ENCODE measurements at places on chromosomes 13 and 19.

DNA sequence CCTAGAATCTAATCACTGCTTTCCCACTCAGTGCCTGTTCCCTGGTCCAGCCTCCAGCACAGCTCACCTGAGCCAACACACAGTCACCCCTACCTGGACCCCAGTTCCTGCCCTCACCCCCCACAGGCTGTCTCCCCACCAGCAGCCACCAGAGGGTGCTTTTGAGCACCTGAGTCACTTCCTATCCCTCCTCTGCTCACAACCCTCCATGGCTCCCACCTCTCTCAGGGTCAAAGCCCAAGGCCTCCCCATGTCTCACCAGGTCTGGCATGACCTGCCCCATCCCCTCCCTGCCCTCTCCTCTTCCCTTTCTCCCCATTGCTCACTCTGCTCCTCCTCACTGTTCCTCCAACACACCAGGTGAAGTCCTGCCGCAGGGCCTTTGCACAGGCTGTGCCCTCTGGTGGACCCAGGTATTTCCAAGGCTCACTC, 7.1 kb upstream of the DPP9 start:
- DNase-seq: no peak

- no peak for DNase-seq
Measured at GRCh38 chr13:41649659-41650058, 192.3 kb downstream of the RGCC start.

GRCh38 chr13:32415019-32415418, 12.9 kb downstream of the N4BP2L1 start:
- DNase-seq: no peak

- DNase-seq: no peak
Measured at GRCh38 chr13:91544723-91545122, 146.3 kb downstream of the GPC5 start.

GRCh38 chr13:50225193-50226155, 210.2 kb downstream of the KCNRG start:
- DNase-seq: no peak

GRCh38 chr13:38713046-38713445, 26.2 kb downstream of the FREM2 start:
- DNase-seq: no peak

DNA sequence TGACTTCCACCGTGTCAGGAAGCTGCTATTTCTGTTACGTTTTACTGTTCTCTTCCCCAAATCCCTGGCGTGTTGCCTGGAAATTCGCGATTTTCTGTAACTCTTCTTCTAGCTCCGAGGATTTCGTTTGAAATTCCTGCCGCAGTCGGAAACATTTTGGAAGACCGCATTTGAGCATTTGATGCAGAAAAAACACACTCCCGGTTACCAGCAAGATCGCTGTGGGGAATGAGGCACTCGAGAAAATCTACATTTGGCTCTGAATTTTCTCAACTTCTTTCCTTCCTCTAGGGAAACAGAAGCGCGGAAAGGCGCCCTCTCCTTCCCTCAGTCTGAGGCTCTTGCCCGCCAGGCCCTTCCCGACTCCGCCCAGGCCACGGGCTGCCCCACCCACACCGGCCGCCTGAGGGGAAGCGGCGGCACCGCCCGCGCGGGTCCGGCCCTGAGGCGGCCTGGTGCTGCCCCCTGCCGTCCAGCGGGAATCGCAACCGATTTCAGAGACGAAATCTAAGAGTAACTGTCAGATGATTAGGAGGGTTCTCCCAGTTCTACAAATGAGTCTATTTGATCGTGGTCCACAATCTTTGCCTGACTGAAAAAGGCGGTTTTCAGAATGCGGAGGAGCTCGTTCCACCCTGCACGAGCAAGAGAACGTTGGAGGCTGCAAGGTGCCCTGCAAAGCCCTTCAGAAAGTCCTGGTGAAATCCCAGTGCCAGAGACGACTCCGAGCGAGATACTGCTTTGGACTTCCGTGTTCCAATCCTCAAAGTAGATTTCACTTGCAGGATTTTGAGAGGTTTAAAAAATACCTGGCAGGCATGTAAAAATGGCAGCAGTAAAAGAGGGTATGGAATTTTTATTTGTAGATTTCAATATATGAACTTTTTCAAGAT, 18.4 kb upstream of the TUBGCP3 start:
- peak; percentile 57 for DNase-seq

GRCh38 chr13:100613031-100613430, 24.4 kb upstream of the GGACT start:
- DNase-seq: no peak

DNA sequence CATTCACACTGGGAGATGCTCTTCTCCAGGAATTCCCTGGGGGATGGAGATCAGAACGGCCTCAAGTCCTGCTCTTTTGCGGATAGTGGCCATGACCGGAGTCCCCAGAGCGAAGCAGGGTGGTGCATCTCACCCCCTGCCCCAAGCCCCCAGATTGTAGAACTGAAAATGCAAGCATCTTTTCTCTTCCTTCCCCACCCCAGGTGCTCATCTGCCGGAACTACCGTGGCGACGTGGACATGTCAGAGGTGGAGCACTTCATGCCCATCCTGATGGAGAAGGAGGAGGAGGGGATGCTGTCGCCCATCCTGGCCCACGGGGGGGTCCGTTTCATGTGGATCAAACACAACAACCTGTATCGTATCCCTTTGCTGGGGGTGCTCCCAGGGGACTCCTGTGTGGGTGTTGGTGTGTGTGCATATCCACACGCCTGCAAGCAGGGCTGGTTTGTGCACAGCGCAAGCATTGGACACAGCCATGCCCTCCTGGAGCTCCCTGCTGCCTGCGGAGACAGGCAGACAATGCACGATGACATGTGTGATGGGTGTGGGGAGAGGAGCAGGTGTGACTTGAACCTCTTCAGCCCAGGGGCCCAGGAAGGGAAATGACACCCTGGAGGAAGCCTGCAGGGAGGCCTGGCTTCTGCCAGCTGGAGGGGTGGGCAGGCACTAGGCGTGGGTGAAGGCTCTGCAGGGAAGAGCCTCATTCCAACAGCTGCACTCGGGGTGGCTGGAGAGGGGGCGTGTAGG, 5.7 kb downstream of the AP1M1 start:
- no peak for DNase-seq

DNA sequence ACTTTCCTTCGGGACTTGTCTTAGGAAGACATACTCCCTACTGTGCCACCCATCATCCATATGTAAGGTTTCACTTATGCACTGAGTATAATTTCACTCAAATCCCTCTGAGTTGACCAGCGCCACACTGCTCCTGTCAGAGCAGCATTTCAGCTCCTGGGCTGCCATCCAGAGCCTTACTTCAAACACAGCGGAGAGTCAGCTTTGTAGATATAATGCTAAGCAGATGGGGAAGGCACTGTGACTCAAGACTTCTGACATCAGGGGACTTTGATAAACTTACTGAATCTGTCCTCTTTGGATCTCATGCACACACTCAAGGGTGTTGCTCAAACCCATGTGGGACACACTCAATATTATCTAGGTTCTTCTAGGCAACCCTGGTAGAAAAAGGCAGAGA, 34.9 kb downstream of the DOCK9 start:
- no peak for DNase-seq

Measured in substantia nigra (tissue), 51 donors.